ENCODE measurements at places on chromosomes 12 and 14.

- DNase-seq = no peak
Observed at GRCh38 chr14:33280646-33281045, 342.0 kb downstream of the NPAS3 start.

DNA sequence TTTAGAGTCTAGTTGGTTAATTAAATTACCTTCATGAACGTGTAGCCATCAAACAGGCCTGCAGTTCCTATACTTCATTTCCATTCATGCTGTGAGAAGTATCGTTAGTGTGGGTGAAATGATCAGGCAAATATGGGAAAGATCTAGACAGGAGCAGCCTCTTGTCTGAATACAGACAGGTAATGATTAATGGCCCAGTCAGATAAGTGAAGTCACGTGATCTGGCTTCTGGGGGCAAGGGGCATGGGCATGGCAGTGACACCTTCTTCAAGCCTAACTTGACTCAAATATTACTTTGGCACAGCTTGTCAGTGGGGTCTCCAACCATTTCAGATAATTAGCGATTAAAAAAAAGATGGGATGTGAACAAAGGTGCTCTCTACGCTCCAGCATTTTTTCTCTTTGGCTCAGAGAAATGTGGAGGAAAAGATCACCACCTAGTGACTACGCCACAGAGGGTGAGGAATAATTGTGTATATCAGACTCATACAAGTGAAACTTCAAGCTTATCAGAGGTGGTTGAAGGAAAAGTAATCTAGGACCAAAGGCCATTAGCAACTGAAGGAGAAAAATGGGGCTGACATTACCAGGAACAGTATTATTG lies 17.8 kb downstream of the GUCY2C start:
- no peak for DNase-seq

GRCh38 chr14:105281371-105282097 lies 19.3 kb downstream of the BRF1 start:
- DNase-seq = no peak

DNA sequence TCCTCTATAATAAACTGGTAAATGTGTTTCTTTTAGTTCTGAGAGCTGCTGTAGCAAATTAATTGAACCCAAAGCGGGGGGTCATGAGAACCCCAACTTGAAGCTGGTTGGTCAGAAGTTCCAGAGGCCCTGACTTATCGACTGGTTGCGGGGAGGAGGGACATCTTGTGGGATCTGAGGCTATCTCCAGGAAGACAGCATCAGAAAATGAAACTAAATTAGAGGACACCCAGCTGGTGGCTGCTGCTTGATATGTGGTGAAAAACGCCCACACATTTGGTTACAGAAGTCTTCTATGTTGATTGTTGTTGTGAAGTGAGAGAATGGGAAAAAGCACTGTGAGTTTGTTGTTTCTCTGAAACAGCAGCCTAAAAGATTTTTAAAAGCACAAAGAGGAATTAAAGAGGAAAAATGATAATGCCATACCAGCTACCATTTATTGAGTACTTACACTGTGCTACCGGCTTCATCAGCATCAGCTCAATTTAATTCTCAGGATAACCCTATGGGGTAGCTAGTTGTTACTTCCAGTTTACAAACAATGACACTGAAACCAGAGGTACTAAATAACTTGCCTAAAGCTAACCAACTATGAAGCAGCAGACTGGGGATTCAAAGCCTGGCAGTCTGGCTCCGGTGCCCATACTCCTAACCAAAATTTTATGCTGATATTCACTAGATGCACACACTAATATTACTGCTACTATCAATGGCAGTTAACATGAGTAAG lies 24.3 kb downstream of the DDX24 start:
- no peak for DNase-seq

GRCh38 chr12:65536876-65537681 lies 258.6 kb downstream of the MSRB3 start:
- no peak for DNase-seq

GRCh38 chr14:23300687-23301223 lies 1.9 kb downstream of the PPP1R3E start:
- no peak for DNase-seq

DNA sequence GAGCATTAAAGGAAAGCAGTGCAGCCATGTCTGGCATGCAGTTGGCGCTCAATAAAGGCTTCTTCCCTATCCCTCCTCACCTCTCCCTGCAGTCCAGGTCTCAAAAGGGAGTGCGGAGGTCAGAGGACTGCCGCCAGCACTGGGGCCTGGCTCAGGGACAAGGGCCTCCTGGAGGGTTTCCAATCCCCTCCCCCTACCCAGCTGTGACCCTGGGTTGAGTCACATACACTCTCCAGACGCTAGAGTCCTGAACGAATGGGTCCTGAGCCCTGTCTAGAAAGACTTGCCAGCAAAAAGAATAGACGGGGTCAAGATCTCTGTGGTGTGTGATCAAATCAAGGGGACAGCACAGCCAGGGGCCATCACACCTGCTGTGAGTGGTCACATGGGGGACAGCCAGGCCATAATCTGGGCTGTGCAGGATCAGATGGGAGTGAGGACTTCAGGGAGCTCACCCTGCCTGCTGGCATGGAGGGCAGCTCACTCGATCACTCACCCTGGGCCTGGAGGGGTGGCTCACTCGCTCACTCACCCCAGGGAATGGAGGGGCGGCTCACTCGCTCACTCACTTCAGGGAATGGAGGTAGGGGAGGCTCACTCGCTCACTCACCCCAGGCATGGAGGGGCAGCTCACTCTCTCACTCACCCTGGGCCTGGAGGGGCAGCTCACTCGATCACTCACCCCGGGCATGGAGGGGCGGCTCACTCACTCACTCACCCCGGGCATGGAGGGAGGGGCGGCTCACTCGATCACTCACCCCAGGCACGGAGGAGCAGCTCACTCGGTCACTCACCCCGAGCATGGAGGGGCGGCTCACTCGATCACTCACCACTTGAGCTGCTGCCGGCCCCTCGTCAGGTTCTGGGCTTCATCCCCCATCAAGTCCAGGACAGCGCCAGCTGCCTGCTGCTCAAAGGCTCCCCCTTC lies 12.8 kb downstream of the CFAP73 start:
- DNase-seq = no peak

DNA sequence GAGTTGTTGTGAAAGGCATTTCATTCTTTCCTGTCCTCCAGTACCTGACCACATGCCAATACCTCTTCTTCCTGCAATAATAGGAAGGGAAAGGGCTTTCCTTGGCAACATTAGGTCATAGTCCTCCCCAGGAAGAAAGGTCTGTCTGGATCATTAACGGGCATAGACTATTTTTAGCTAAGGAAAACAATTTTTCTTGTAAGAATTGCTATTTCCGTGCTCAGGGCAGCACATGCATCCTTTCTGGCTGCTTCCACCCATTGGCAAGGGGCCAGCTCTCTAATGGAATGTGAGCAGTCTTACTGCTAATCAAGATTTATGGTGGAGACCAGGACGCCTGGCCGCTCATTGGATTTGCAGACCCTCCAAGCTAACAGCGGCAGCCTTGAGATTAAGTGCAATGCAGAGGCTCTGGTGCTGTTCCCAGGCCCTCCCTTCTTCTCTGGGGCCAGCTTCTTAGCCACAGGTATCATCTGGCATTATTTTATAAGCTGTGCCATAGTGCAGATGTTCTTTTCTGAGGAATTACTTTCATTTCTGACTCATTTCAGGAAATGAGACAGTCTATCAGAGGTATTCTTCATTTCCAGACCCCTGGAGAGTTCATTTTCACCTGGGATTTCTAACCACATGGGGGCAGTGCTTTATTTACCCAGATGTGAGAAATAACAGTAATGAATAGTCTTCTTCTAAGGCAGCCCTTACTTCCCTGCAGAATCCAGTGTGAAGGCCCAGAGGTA lies 52.9 kb downstream of the ANO6 start:
- no peak for DNase-seq

DNA sequence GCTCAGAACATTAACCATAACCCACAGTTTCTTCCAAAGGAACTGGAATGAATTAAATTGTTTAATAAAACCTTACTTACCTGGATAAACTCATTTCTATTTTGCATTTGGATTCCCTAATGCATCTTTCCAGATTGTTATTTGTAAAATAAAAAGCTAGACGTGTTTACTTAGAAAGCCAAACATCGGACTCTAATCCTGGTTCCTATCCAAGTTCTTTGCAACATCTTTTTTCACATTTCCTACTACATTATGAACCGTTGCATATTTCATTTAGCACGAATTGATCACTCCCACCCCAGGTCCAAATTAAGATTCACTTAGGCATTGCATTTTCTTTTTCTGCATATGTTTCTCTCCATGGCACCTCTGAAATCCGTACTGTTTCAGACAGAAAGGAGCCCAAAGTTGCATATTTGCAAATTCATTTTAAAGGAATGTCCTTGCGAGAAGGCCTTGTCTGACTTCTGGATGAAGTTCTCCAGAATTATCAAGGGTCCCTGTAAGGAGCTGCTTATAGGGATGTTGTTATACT lies 164.4 kb upstream of the GSC start:
- no peak for DNase-seq

- DNase-seq = no peak
Observed at GRCh38 chr12:69501154-69501895, 31.1 kb downstream of the FRS2 start.

All from stimulated activated effector memory CD8-positive, alpha-beta T cell treated with anti-CD3 and anti-CD28 coated beads, Interleukin-12 subunit alpha, Interleukin-12 subunit beta, amount 100 ng/mL, for 72 hours (primary cell).